ENCODE measurements at places on chromosomes 5 and 9.

- DNase-seq, result no peak
Observed at GRCh38 chr5:179269781-179270543, 75.3 kb downstream of the ADAMTS2 start.

DNA sequence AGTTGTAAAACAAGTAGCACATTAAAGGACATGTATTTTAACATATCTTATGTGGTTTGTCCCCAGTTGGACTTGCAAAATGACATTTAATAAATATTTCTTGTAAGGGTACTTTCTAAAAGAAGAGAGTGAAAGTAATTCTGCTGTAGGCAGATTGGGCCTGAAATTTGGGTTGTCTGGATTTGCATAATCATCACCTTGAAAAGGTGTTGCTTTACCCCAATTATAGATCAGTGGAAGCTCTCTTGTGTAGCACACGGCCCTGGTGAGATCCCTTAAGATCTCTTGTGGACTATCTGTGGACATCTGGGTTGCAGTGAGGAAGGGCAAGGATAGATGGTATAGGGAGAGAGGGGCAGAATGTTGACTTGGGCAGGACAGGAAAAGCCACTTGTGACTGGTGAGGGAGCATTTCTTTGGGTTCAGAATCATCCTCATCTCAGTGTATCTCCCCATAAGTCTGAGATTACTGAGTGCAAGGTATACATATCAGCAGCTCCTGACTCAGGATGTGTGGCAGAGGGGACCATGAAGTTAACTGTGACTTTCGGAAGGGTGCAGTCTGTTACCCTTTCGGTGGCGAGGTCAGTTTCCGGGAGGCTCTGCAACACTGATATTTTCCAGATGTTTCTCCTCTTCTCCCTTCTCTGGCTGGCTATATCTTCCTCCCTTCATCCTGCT lies 2.0 kb upstream of the TNFAIP8 start:
- peak; percentile 32 for DNase-seq

DNA sequence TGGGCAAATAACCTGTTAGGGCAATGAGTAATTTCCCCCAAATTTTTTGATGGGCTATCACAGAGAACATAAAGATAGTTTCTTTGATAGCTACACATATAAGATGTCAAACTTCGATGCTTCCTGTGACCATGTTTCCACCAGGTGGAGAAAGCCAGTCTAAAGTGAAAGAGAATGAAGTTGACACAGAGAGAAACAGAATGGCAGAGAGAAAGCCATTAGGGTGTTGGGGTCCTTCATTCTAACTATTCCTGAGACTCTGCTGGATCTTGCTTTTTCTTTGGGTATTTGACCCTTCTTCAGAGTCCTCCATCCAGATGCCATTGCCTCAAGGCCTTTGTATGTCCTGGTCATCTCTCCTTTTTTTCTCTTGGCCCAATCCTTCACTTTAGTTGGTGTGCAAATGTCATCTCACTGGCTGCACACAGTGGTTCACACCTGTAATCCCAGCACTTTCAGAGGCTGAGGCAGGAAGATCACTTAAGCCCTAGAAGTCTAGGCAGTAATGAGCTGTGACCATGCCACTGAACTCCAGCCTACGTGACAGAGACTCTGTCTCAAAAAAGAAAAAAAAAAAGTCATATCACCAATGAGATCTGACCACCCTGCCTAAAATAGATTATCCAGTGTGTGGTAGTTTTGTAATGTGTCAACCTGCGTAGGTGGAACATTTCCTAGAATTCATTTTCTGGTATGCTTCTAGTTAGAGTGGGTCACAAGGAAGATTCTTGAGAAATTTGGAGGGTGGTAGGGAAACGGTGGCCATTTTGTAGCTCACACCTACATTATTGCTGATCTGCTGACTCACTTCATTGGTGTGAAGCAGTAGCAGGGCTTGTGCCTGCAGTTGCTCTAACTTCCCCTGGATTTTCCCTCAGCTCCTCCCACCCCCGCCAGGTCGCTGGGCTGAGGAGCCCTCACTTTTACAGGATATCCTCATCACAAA lies 20.8 kb upstream of the KIF2A start:
- DNase-seq, result peak; percentile 69

DNA sequence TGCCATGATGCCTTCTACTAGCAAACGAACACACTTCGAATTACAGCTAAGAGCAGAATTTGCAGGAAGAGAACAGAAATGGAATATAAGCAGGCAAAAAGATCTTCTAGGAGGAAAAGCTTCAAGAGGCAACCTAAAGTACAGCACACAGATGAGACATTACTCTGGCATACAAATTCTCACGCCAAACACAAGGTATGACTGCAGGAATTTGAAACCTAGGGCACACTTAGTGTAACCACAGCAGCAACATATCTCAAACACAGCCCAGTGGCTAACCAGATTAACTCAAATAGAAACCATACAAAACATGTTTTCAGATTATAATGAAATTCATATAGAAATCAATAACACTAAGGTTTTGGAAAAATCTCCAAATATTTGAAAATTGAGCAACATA lies 481.0 kb upstream of the RGMB start:
- DNase-seq, result no peak

- no peak for DNase-seq
Observed at GRCh38 chr5:164553851-164554250, 1048.4 kb downstream of the MAT2B start.

DNA sequence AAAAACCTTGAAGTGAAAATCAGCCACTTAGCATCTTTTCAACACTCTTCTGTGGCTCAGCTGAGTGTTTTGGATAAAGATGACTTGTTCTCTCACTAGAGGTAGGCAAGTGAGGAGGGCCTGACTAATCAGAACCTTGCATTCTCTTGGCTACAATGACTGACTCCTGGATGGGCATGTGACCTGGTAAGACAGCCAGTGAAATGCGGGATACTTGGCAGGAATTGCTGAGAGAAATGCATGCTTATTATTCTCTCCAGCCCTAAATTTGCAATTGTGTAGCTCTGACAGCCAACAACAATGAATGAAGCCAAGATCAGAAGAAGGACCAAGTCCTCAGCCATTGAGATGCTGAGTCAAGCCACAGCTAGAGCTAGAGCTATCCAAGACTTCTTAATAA lies 490.5 kb upstream of the ZNF608 start:
- DNase-seq, result no peak
